Fibroblast of skin of left quadriceps (primary cell): ENCODE measurements at places on chromosomes 3 and 15.

DNA sequence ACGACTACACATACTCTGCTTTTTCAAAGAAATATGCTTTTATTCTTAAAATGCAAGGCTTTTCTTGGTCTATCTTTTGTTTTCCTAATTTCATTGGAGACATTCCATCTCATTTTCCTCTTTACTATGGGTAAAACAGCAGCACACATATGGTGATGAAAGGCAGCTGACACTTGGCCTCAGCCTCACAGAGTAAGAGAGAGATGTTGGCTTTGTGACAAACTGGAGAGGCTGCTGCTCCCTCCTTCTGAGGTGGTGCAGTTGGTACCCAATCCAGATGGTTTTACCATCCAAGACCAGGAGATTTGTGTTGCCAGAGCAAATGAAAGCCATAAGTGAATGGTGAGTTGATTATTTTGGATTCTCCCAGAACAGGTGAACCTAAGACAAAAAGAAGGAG, 13.2 kb upstream of the SLC2A2 start:
- no peak for DNase-seq

DNA sequence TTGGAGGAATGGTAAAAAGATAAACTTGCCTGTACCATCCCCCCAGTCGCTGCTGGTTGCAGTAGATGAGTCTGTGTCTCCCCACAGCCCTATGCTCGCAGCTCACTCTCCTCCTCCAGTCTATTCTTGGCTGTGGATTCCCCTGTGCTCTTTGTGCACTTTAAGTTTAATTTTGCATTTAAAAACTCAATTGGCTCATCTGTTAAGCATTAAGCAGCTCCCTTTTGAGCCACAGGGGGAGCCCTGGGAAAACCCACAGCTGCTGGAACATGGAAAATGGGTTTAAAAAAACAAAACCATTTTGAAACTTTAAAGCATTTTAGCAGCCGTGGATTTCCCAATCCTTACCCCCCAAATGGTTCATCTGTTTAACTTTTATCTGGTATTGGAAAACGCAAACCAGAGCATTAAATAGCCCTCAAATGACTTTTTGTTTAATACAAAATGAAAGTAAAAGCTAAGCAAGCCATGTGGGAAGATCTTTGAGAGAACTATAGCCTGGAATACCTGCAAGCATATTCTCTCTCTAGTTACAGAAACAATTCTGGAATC, 536.9 kb downstream of the ZIC1 start:
- peak; percentile 95 for DNase-seq

- DNase-seq, result no peak
These were observed 71.1 kb downstream of the CHSY1 start for GRCh38 chr15:101180620-101181307.

DNA sequence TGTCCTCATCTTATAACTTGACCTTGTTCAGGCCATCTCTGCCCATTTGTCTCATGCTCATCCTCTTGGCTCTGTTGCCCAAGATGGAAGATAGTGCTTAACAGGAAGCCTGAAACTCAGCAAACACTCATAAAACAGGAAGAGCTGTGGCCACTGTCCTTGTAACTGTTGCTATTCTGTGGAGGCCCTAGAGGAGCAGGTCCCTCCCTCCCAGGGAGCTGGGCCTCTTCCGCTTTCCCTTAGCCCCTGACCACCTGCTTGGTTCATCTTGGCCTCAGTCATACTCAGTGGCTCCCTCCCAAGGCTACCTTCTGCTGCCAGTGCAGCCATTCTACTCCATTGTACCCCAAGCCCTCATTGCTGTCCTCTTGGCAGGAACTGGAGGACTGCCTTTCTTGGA, 3.5 kb downstream of the MAPKAPK3 start:
- DNase-seq, result no peak

DNA sequence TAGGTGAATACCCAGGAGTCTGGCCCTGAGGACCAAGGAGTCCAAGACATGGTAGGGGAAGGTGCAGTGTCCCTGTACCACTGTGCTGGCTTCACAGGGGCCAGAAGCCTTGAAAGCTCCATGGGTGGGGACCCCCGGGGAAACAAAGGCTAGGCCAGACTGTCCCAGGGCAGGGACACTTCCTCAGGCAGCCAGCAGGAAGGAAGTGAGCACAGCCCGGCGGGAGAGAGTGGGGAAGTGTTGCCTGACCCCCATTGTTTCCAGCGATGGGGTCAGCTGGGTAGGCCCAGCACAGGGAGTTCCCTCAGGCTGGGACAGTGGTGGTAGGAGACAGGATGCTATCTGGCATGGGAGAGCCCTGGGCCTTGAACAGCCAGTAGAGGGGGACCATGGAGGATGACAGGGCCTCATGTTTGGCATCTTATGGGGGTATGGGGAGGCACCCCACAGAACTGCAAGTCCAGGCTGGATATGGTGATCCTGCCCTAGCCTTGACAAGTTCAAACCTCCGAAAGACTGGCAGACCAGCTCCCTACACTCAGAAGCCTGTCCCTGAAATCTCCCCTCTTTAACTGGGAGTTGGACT, 1.2 kb upstream of the HYAL2 start:
- no peak for DNase-seq

DNA sequence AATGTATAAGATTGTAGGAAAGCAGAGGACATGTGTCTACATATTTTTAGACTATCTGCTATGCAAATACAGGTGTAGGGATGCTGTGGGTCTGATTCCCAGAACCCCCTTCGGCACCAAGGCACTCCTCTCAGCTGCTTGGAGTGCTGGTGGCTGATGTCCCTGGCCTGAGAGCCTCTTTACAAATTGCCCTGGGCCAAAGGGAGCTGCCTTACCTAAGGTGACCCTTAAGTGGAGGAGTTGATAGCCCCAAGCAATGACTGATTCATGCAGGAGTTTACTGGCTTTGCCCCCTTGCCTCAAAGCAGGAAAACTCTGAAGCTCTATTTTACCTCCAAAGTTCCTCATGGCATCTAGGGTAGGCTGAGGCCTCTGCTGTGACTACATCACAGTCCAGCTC, 83.0 kb downstream of the ZNF385D start:
- DNase-seq, result no peak
